ENCODE measurements at places on chromosomes 7 and 10.

GRCh38 chr10:127827354-127828140 is 65.2 kb downstream of the CLRN3 start:
- no peak for DNase-seq

DNA sequence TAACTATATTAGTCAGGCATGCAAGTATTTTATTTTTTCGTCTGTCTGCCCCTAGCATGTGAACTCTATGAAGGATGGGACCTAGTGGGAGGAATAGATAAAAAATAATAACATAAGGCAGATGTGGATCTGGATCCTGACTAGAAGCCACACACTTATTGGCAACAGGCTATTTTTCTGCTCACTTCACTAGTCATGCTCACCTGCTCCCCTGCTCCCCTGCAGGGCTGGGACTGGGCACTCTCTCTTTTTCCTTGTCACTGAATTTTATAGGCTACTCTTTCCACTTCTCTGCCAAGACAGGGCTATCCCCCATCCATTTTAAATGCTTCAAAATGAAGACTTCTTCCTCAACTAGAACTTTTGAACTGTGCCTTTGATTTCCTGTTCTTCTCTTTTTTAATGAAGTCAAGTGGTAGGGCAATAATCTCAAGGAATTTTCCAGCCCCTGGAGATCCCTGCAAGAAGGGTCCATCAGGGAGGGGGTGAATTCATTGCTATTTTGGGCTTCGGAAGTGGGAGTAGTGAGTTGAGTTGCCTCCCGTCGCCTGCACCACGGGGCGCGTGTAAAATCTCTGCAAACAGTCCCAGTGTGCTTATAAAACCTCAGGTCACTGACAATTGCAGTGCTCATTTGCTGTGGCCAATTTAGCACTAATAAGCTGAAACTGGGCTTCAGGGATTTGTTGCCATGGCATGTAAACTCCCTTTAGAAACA is 156.7 kb upstream of the NPVF start:
- peak; percentile 66 for DNase-seq

- DNase-seq, result no peak
Observed at GRCh38 chr7:155054761-155055160, 15.4 kb upstream of the HTR5A start.

DNA sequence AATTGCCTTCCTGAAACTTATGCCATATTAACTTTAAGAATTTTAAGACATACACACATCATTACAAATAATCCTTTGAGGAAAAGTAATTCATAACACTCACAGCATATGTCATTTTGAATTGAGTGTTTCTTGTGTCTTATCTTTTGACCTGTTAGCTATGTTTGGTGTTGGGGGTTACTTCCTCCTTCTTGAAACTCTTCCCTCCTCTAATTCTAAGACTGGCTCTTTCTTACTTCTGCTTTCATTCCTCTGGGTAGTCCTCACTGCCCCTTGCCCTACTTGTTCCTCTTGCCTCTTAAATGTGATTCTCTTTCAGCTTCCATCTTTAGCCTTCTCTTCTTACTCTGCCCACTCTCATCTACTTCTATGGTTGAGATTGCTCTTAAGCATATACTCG is 28.3 kb upstream of the PIP4K2A start:
- no peak for DNase-seq

DNA sequence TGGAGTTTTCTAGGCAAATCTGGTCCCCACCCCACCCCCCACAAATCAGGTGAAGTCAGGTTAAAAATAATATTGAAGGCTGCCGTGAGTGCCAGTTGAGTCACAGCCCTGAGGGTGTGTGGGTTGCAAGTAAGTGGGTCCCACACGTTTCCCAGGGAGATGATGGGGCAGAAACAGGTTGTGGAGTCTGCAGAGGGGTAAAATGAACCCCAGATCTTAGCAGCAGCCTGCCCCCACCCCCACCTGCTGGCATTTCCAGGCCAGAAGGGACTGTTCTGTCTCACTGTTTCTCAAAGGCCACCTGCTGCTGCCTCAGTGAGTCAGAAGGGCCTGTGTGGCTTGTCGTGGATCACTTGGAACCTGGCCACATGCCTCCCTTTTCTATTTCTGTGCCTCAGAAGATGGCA is 59.8 kb upstream of the SMNDC1 start:
- DNase-seq, result no peak

- DNase-seq, result no peak
Observed at GRCh38 chr7:17118412-17118811, 180.0 kb upstream of the AHR start.

GRCh38 chr10:113987805-113988204 is 55.9 kb upstream of the ADRB1 start:
- no peak for DNase-seq

GRCh38 chr10:113791691-113792090 is 40.2 kb downstream of the PLEKHS1 start:
- DNase-seq, result no peak

DNA sequence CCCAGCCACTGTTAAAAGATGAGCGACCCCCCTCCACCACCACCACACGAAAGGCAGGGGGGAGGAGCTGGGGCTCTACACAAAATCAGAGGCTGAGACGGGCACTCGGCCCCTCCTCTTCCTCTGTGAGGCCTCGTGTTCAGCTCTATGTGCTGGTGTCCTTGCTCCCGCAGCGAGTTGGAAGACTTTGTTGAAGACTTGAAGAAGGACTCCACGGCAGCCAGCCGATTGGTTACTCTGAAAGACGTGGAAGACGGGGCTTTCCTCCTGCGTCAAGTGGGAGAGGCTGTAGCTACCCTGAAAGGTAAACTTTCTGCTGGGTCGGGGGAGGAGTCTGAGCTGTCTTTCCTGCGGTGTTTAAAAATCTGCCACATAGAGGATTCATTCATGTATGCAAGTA is 203.7 kb downstream of the ARHGAP21 start:
- no peak for DNase-seq

GRCh38 chr7:156236936-156237599 is 403.5 kb upstream of the RNF32 start:
- no peak for DNase-seq

GRCh38 chr7:141785706-141786552 is 4.1 kb upstream of the TAS2R5 start:
- peak; percentile 2 for DNase-seq

DNA sequence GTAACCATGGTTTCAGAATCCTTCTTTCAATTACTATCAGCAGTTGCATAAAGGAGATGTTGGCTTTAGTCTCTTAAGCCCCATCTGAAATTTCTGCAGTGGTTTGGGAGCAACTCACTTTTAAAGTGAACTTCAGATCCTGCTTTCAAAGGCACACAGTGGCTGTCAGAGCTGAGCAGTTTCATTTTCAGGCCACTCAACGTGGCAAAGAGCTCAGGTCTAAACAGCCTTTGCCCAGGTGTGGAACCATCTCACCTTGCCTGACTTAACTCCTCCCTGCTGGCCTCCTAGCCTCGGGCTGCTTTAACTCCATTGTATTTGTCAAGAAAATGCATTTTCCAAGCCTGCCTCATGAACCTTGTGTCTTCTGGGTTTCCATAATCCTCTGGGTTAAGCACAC is 197.5 kb upstream of the KMT2E start:
- no peak for DNase-seq

DNA sequence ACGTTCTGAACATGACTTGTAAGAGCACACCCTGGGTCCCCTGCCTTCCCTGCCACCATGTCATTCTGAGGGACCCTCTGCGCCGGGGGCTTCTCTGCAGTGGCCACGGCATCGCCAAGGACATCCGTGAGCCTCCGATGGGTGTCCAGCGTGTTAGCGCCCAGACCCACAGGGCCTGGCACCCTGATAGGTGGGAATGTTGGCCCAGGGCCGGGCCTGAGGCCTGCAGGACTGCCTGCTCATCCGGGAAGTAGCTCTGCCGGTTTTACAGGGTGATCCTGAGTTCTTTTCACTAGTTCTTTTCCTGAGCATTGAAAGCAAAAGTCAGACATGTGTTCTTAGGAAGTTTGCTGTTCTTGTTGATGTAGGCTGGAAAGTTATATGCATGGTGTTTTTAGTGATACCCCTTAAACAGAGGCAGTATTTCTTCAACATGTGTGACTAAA is 54.5 kb downstream of the WDR37 start:
- no peak for DNase-seq

- DNase-seq, result no peak
Observed at GRCh38 chr7:8177109-8177933, 84.6 kb downstream of the ICA1 start.

DNA sequence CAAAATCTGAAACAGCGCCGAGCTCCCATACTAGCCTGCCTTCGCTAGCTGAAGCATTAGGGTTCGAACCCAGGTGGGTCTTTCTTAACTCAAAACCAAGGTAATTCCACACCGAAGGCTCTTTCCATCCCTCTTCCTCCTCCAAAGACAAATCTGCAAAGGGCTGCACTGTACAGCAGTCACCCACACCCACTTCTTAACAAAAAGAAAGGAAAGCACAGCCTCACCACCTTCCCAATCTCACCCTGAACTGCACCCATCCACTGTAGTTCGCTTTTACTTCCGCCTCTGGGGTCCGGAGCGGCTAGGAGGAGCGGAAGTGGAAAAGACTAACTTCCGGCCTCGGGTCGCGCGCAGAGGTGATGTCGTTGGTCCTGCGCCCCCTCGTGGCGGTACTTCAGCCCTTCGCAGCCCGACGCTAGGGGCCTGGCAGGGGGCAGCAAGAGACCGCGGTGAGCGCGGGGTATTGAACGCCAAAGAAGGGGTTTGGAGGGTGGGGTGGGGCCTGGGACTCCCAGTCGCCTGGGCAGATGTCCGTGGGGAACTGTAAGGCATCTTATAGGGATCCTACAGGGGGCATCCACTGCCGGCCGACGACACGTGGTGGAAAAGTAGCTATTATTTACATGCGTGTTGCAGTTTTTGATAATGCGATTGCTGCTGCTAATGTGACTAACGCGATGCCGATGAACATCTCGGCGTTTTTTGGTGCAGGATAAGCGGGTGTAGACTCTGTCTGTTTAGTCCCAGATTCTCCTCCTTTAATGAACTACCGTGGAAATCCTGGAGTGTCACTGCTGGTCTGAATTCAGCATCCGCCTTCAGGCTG is at the start of gene MTERF1:
TSS of gene MTERF1 (minus strand) at position 290 of the 829 bp plus-strand sequence. CDS start 619 bp downstream, outside the sequence.
- peak; percentile 78 for DNase-seq

DNA sequence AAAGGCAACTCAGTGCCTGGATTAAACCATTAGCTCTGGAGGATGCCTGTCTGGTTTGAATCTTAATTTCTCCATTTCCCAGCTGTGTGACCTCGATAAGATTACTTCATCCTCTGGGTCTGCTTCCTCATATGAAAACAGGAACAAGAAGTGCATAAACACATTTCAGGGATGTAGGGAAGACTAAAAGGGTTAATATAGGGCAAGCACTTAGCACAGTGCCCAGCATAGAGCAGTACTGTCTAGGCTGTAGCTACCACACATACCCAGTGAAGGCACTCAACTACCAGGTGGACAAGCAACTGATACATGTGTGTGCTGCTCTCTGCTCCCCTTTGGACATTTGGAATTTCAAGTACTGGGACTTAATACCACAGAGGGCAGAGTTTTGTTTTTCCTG is 85.4 kb downstream of the KCNMA1 start:
- DNase-seq, result no peak

DNA sequence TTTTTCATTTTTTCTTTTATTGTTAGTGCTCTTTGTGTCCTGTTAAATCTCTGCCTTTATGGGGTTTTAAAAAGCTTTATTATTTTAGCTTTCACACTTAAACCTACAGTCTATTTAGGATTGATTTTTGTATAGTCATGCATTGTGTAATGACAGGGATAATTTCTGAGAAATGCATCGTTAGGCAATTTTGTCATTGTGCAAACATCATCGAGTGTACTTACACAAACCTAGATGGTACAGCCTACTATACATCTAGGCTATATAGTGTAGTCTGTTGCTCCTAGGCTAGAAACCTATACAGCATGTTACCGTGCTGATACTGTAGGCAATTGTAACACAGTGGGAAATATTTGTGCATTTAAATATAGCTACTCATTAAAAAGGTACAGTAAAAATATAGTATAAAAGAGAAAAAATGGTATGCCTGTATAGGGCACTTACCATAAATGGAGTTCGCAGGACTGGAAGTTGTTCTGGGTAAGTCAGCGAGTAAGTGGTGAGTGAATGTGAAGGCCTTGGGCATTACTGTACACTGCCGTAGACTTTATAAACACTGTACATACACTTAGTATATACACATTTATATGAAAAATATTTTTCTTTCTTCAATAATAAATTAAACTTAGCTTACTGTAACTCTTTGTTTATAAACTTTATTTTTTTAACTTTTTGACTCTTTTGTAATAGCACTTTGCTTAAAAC is 16.0 kb downstream of the UBE2D1 start:
- DNase-seq, result no peak

DNA sequence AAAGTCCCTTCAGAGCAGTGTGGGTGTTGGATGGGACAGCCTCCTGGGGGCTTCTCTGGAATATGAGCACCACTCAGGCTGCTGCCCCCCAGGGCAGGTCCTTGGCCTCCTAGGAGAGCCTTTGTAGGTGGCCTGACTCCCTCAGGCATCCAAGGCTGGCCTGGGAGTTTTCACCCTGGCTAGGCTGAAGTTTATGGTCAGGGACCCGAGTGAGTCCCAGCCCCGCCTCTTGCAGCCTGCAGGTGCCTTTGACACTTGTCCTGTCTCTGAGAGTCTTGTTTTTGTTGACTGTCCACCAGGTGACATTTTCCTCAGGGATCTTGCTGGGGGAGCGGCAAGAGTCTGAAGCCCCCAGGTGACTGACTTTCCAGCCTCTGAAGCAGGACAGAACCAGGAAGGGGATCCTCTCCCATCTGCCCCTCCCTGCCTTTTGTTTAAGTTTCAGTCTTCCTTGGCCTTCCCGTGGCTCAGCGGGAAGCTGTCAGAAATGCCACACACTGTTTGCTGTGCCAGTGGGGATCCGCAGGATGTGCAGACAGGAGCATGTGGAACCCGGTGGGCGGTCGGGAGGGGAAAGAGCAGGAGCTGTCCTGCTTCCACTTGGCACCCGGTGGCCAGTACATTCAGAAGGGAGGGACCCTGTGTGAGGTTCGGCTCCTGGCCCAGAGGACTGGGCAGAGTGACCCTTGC is 59.5 kb downstream of the LRRC18 start:
- no peak for DNase-seq

- no peak for DNase-seq
Observed at GRCh38 chr7:70481570-70482123, 650.3 kb upstream of the GALNT17 start.

GRCh38 chr10:127755753-127756152 is 18.8 kb downstream of the FOXI2 start:
- DNase-seq, result peak; percentile 1

- DNase-seq, result no peak
Observed at GRCh38 chr7:79455173-79455790, 1.8 kb upstream of the MAGI2 start.

DNA sequence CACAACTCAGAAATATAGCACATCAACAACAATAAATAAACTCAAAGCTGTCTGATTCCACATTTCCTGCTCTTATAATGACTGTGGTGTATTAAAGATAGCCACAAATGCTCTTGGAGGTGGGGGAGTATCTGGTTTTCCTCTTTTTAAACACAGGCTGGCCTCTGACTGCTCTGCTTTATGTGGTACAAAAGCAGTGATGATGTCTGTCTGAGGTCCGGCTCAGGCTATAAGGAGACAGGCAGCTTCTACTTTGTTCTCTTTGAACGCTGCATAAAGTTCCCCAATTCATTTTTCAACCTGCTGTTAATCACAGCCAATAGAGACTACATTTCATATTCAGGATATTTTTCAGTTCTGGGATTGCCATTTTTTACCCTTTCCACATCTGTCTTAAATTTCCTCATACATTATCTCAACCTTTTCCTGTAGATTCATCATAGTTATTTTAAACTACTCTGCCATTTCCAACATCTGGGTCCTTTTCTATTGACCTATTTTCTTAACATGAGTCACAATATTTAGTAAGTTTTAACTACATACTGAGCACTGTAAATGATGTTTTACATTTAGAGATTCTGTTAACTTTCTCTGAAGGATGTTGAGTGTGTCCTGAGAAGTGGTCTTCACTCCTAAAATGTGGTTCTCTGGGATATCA is 64.9 kb downstream of the CRPPA start:
- no peak for DNase-seq

GRCh38 chr7:26723129-26723528 is 141.3 kb downstream of the SKAP2 start:
- DNase-seq, result no peak

Data from DMS79 (cell line).